ENCODE measurements at places on chromosomes 2 and 18.

- no peak for DNase-seq
Measured at GRCh38 chr2:216426938-216427337, 14.7 kb downstream of the SMARCAL1 start.

GRCh38 chr2:189799531-189799930 is 15.3 kb downstream of the PMS1 start:
- DNase-seq = no peak

DNA sequence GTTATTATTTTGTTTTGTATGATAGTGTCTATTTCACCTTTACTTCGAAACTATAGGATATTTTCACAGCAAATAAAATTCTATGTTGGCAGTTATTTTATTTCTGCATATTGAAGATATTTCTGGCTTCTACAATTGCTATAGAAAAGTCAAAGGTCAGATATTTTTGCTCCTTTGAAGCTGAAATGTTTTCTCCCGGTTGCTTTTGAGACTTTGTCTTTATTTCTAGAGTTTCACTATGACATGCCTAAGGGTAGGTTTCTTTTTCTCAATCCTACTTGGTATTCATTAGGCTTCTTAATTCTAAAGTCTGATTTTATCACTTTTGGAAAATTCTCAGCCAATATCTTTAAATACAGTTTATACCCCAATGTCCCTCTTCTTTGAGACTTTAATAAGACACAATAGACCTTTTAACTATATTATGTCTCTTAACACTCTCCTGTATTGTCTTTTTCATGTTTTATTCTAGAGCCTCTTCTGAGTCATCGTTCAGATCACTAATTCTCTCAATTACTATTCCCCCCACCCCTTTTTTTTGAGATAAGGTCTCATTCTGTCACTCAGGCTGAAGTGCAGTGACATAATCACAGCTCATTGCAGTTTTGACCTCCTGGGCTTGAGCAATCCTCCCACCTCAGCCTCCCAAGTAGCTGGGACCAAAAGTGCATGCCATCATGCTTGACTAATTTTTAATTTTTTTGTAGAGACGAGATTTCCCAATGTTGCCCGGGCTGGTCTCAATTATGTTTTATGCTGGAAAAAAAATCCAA is 50.5 kb downstream of the USP37 start:
- DNase-seq = no peak

DNA sequence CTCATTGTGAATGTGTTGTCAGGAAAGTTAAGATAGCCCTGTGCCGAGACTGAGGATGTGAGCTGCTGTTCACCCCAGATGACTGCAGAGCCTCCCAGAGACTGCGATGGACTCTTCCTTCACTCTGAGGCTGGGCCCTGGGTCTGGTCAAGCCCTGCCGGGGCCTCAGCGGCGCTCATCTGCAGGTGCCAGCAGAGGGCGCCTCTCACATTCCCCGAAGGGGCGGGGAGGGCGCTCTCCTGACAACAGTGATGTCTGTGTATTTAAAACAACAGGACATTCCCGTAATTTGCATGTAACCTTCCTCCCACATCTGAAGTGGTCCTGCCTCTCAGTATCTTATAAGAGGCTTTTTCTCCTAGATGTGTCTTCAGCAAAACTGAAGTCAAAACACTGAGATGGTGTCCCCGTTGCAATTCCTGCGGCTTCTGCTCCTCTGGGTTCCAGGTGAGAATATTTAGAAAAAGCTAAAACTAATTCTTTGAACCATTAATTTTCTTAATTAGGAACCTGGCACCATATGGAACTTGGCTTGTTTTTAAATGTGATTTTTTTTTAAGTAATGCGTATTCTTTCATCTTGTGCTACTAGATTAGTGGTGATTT is 1377.9 kb downstream of the RPIA start:
- no peak for DNase-seq

DNA sequence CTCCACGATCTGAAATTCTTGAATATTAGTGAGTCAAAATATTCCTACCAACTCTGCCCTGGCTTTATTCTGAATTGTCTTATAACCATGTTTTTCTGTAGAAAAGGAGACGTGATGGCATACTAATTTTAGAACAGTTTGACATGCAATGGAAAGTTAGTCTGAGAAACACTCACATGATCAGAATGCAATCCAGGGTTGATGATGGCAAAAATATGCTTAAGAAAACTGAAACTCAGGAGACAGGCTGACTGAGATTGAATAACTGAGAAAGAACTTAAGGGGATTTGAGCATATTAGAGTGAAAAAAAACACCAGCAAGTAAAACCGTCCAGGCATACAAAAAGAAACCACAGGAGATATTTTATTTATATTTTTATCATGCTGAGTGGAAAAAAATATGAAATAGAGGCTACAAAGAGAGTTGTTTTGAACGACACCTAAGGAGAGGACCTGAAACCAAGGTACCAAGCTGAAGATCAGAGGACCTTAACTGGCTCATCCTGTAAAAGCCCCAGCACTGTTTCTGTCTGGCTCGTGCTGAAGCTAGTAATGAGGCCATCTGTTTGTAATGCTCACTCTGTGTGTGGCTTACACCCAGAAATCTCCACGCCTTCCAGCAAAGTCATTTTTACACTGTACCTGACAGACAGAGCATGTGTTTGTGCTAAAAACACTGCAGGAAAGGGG is 437.2 kb upstream of the PKDCC start:
- DNase-seq = no peak

- no peak for DNase-seq
Measured at GRCh38 chr2:200376513-200377354, 70.2 kb downstream of the SPATS2L start.

GRCh38 chr18:31105733-31106132 is 3.5 kb upstream of the DSC2 start:
- DNase-seq = no peak

- DNase-seq = no peak
Measured at GRCh38 chr2:156574112-156574511, 137.9 kb downstream of the GPD2 start.

DNA sequence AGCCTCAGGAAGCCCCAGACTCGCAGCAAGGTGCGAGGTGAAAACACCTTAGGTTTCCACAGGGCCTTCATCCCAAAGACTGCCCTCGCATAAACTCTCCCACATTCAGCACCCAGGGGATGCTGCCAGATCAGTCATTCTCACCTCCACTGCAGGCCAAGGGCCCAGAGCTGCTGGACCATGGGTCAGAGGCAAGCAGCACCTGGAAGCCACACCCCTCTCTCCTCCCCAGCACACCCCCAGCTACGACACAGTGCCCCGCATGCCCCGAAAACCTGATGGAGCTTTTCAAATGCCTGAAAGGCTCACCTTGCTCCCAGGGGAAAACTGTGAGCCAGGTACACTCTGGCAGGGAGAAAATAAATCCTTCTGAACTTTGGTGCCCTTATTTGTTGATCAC is 31.9 kb upstream of the LDLRAD4 start:
- no peak for DNase-seq

DNA sequence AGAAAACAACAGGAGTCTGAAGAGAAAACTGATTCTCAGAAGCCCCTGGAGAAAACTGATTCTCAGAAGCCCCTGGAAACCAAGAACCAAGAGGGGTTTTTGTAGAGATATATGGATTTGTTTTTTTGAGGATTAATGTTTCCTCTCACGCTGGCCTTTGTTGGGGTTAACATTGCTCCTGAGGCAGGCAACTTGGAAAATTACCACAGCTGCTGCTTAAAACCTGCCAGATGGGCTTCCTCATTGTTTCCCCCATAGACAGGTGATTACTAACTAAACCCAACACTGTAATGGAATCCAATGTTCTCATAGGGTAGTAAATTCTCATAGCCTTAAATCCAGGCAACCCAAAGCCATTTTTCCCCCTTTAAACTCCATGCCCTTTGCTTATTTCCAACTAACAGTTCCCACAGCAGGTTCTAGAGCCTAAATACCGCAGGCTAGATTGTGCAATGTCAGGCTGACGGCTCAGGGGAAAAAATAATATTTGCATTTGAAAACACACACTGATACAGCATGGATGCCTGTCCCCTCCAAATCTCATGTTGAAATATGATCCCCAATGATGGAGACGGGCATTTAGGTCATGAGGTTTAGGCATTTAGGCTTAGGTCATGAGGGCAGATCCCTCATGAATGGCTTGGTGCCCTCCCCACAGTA is 272.3 kb upstream of the PKDCC start:
- no peak for DNase-seq

DNA sequence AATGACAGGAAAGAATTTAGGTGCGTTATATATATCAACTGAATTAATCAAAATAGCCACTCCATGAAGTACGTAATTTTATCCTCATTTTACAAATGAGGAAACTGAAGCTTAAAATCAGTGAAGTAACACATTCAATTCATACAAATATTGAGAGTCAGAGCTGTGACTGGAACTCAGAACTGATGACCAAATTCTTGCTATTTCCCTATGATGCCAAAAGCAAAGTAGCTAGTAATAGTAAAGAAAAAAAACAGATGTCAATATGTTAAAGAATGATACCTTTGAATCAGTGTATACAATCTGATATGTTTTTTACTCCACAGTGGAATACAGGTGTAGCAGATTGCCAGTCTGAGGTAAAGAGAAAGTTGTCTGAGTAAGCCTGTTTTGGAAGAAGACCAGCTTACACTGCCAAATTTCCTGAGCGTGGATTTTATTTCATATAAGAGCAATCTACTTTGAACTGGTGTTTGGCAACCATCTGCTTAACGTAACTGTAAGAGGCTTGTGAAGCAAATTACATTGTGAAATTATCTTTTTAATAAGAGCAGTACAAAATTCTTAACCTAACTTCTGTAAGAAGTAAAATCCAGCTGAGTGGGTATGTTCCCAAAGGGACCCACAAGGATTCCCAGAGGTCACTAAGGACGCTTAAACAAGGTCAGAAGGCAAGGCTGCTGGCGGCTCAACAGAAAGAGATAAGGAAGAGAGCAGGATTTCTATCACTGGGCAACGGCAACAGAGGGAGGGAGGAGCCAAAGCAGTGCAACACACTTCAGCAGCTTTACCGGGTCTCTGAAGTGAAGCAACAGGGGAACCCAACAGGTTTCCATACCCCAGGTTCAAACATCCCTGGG is 85.6 kb downstream of the IKZF2 start:
- DNase-seq = no peak
